ENCODE measurements at places on chromosomes 13 and 19.

- DNase-seq: no peak
Measured at GRCh38 chr19:52622261-52622660, 15.9 kb downstream of the ZNF83 start.

GRCh38 chr19:6465006-6465405 is 935 bp downstream of the CRB3 start:
- DNase-seq: no peak

DNA sequence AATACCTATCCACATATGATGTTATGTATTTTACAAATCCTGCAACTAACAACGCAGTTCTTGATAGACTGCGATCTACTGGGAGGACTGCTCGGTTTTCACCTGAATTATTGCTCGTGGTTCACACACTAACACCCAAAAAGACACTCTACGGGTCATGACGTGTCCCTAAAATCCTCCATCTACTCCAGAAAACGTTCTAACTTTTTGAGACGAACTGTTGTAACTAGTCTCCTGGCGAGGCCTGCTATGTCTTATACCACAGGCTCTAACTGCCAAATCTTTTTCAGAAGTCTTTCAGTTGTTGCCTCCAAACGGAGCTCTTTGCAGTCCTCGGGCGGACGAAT is 108.2 kb downstream of the KCNRG start:
- DNase-seq: no peak

DNA sequence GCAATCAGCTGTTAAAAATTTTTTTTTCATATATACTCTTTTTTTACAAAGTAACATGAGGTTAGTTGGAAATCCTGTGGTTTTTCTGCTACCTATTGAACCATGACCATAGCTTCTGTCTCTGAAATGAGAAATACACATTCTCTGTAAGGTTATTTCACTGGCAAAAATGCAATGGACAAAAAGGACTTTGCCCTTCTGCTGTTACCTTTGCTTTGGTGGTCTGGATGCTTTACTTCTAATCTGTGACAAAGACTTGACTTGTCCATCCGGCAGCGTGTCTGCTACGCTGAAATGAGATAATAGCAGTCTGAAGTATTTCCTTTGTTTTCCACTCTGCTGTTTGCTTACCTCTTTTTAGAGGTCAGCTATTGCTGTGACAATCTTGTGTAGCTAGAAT is 412.8 kb downstream of the SLITRK6 start:
- no peak for DNase-seq

DNA sequence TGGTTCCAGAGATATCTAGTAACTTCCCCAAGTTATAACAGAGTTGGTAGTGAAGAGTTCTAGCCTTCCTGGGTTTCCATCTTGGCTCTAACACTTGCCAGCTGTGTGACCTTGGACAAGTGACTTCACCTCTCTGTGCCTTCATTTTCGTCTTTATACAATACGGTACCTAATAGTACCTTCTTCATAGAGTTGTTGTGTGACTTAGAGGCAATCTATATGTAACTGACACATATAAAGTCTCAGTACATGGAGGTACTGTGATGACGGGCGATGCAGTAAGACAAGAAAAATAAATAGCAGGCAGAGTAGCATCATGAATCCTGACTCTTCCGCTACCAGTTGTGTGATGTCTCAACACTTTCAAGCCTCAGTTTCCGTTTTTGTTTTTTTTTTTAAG is 8.0 kb upstream of the CLASRP start:
- no peak for DNase-seq

DNA sequence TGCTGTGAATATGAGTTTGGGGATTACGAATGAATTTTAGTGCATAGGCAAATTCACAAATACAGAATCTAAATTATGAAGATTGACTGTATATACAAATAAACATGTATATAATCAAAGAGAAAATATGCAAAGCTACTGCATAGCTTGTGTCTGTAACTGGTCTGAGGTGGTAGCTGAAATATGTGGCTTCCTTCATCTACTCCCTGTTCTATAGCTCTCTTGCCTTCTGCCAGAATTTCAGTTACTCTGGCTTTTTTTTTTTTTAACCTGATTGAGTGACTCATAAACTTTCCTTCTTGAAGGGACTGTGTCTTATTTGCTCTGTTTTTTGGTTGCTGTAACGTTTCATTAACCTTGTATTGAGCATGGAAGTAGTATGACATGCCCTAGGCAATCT is 26.6 kb downstream of the DNAJC3 start:
- no peak for DNase-seq

DNA sequence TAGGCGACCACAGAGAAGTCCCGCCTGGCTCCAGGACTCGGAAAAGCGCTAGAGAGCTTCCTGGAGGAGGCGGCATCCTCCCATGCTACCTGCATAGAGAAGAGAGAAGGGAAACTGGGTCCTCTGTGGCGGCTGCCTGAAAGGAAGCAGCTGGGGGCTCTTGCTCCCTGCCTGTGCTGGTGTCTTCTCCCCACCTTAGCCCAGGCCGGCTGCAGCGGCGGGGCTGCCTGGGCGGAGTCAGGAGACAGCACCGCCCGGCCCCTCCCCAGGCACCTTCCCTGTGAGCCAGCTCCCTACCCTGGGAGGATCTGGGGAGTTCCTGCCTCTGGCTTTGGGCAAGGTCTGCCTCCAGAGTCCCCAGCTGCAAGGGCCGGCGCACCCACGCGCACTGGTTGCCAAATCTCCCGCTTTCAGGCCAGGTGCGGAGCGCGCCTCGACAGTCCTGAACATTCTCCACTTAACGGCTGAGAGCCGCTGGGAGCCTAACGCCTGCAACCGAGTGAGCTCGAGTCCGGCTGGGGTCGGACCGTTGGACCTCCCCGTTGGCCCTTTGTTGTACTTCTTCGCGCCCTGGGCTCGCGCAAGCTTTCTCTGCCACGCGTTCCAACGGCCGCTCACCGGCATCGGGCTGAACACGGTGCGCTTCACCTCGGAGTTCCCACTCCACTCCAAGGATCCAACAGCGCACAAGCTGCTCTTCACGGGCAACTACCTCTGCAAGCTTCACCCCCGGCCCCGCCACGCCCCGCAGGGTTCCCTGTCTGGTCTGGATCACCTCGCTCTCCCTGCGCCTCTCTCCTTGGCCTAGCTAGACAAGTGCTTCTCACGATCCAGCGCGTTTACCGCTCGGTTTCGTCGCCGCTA is 21.8 kb upstream of the ZNF30 start:
- no peak for DNase-seq

GRCh38 chr13:75766636-75767035 is 130.5 kb downstream of the LMO7 start:
- DNase-seq: no peak

DNA sequence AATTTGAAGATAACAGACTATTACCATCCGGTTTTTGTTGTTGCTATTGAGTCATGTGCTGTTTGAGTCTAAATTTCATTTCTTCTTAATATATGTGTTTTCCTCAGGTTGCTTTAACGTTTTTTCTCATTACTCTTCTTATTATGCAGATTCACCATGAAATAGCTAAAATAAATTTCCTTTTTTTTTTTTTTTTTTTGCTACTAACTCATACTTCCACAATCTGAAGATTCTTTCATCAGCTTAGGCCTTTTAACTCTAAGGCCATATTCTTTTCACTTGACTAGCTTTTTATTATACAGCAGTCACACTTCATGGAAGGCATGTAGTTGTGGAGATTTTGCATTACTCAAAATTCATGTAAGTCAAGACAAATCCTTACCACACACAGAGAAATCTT is 23.9 kb upstream of the RCBTB2 start:
- no peak for DNase-seq

GRCh38 chr19:9877780-9878510 is 42.8 kb downstream of the PIN1 start:
- DNase-seq: no peak

GRCh38 chr19:1862424-1863327 is 703 bp downstream of the KLF16 start:
- DNase-seq: peak; percentile 77

- DNase-seq: peak; percentile 5
Measured at GRCh38 chr19:5152013-5152763, 183.3 kb downstream of the KDM4B start.

DNA sequence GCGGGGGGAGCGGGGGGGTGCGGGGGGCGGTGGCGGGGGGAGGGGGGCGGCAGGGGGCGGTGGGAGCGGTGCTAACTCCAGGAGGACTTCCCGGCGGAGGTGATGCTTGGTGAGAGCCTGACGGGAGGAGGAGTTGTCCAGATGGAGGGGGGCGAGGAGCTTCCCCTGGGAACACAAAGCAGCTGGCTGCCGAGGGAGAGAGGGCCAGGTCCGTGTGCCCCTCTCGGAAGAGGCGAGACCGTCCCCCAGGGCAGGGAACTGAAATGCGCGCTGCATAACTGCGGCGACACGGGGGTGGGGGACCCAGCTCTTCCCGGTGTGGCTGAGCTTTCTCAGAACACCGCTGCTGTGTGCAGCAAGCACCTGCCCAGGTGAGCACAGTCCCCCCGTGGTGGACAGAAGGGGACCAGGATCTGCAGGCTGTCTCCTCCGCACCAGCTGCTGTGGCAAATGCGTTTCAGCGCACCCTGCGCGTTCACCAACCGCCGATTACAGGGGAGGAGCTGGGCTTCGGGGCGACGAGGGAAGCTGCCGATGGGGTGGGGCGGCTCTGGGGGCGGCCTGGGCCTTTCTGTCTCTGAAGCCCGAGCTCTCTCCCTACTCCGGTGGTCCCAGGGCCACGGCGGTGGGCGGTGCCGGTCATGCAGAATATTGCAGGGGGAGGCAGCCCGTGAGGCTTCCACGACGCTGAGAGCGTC is 54.7 kb upstream of the F7 start:
- DNase-seq: no peak

GRCh38 chr13:95710313-95710712 is 33.4 kb downstream of the DNAJC3 start:
- no peak for DNase-seq

- DNase-seq: no peak
Measured at GRCh38 chr13:88429862-88430261, 758.7 kb downstream of the SLITRK5 start.

DNA sequence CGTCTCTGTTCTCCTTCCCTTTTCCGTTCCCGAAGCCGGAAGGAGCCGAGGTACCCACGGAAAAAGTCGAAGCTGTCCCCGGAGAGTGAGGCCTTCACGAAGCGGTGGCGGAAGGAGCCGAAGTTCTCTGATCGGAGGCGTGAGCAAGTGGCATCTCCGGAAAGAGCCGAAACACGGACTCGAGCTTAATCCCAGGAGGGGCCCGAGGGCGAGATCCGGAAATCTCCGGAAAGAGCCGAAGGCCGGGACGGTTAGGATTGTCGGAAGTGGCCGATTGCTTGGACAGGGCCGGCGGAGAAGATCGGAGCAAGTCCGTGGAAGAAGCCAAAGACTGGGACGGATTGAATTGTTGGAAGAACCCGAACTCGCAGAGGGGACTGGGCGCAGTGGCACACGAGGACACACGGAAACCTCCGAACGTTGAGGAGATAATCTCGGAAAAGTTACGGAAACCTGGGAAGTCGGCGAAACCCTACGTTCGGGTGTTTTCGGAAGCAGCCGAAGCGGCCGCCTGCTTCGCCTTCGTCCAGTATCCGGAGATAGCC is 440 bp upstream of the U2AF2 start:
- peak; percentile 95 for DNase-seq

All from GM06990 (cell line).